ENCODE measurements at places on chromosomes 4 and X.
A peak's percentile ranks its signal among the peaks of the same experiment; 100 is the strongest.

GRCh38 chrX:133702230-133702629 is 283.2 kb downstream of the GPC3 start:
- no peak for DNase-seq

DNA sequence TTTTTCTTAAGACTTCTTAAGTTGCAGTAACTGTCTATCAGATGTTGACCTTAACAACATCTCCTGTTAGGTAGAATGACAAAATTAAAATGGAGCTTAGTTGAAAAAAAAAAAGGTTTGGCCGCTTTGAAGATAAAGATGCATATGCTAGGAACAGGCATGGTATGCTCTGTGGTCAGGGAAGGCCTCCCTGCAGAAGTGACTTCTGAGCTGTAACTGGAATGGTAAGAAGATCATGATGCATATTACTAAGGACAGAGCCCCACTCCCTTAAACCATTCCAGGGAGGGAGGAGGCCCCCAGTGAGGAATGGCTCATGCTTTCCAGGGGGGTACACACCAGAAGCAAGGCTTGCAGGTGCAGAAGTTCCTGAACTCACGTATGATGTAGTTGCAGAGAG is 43.7 kb downstream of the PDLIM5 start:
- no peak for DNase-seq

DNA sequence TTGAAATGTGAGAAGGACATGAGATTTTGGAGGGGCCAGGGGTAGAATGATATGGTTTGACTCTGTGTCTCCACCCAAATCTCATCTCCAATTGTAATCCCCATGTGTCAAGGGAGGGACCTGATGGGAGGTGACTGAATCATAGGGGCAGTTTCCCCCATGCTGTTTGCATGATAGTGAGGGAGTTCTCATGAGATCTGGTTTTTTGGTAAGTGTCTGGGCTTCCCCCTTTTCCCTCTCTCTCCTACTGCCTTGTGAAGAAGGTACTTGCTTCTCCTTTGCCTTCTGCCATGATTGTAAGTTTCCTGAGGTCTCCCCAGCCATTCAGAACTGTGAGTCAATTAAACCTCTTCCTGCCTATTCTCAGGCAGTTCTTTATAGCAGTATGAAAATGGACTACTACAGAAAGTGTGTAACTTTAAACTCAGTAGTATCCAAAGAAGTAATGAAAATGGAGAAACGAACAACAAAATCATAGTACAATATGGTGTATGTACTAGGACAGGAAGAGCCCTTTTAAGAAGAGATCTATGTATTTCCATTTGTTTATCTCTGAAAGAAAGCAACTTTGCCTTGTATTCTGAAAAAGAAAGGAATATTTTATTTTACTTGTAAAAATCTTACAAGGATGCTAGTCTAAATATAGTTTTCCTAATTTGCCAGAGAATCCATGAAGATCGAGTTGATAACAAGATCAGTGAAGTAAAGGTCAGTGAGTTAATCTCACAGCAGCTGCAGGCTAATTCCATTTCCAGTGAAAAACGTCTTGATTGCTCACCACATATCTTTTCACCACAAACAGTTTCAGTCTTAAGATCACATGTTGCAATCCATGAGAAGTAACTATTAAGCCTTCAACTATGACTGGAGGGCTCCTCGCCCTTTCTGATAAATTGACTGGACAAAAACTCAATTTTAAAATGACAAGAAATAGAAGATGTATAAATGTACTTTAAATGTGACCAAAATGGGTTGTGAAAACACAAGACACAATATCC is 20.5 kb downstream of the PKD2 start:
- no peak for DNase-seq

- DNase-seq: no peak
Measured at GRCh38 chr4:79362626-79363025, 36.8 kb upstream of the NAA11 start.

GRCh38 chr4:145251391-145251790 is 71.0 kb upstream of the OTUD4 start:
- DNase-seq: no peak

- no peak for DNase-seq
Measured at GRCh38 chr4:37973441-37973840, 13.2 kb downstream of the PTTG2 start.

DNA sequence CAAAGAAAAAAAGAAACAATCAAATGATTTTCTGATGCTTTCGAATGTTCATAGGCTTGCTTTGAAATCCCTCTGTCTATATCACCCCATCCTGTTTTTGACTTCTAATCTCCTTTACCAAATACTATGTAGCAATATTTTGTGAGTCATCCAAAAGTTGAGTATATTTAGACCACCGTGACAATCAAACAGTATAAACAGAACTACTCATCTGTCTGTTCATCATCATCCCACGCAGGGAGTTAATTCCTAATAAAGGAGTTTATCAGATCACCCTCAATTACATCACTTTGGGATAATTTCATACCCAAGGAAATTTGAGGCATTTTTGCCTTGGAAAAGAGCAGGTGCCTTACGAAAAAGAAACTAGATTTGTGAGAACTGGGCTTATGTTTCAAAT is 212.9 kb downstream of the CBR4 start:
- no peak for DNase-seq

- DNase-seq: peak; percentile 5
Measured at GRCh38 chr4:52751487-52751911, 274 bp upstream of the ERVMER34-1 start.

GRCh38 chrX:56766554-56767347 is 37.7 kb downstream of the NBDY start:
- DNase-seq: no peak

DNA sequence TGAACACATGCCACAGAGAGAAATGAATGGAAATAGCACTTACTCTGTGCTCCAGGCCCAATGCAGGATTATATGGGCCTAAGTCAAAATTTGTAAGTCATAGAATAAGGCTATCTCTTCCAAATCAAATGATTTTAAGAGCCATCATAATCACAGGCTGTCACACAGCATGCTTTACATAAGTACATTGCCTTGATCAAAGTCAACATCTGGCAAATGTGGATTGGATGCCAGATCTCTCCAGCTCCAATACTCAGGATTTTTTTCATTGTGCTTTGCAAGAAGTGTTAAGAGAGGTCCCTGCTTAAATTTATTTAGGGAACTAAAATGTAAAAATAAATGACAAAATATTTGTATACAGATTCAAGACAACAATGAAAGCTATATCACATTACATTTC is 299.9 kb downstream of the PRDM5 start:
- DNase-seq: no peak

GRCh38 chr4:155690044-155690837 is 23.6 kb downstream of the GUCY1A1 start:
- DNase-seq: no peak

DNA sequence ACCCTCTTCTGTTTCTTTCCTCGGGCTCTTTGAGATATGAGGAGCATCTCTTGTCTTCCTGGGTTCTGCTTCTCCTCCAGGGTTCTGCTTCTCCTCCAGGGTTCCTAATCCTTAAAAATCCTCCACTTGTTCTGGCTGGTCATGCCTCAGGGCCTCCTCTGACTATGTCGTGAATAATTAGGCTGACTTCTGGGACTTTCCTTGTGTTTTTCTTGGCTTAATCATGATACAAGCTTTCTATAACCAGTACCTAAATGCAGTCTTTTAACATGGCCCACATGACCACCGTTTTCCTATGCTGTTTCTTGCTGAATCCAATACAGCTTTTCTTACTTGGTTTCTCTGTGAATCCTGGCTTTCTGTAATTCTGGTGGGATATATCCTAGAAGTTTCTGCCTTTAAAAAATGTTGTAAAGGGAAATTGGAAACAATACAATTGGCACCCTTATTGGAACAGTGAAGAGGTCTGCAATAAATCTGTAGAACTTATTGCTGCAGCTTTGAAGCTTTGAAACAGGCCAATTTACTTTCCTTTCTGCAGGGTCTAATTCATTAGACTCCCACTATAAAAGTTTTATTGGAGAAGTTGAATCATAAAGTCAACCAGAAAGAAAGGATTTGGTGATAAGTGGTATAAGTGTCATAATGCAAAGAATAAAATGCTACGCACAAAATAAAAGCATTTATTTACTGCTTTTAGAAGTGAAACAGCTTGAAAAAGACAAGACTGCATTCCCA is 213.1 kb downstream of the UGT8 start:
- DNase-seq: no peak

DNA sequence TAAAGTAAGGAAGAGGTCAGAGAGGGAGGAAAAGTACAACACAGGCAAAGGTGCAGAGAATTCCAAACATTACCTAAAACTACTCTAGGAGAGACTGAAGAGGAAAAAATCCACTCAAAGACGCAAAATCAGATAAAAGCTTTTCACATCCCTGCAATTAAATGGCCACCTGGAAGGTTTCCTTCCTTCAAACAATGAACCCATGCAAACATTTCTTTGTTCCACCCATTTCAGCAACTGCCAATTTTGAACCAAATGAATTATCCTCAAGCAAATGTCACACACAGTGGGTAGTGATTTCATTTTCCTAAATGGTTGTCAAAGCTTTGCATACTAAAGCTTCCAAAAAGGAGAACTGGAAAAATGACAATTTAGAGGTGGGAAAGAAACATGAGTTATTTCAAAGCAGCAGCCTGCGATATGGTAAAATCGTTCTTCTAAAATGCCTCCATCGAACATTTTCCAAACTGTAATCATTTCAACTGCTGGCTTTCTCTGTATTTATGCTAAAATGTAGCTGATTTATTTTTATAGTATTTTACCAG is 45.0 kb downstream of the APBB2 start:
- no peak for DNase-seq

DNA sequence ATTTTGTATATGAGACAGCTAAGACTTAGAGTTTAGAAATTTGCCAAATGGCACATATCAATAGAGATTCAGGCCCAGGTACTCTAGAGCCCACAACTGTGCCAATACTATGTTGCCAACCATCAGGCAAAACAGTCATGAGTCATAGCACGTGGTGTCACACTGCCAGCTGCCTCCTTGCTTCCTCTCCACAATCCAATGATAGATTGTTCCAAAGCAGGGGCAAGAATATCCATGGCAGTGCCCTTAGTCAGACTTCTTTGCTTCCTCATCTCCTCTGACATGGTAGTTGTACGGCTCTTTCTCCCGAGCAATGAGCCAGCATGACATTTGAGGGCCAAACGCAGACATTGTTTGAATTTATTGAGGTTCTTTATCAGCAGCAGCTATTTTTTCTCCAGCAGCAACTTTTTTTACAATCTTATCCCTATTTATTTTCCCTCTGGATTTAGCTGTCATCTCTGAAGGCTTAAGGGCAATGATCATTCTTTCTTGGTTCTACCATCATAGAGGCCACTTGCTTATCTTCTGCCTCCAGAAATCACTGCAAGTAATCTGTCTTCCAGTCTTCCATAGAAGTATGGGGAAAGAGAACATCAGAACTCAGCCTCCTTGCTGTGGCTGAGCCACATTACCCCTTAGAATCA is 169.7 kb downstream of the COL4A6 start:
- DNase-seq: no peak

DNA sequence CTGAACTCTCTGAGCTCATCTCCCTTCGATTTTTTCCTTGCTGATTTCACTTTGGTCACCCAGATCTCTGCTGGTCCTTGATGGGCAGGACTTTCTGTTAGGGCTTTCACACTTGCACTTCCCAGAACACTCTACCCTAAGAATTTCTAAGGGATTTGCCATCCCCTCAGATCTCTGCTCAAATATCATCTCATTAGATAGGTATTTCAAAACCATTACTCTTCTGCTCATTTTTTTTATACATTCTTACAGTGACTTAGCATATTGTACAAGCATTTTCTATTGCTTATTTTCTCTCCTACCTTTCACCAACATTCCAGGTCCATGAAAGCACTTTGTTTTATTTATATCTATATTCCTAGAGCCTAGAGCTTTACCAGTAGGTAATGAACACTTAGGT is 913.3 kb downstream of the PDHA2 start:
- no peak for DNase-seq

DNA sequence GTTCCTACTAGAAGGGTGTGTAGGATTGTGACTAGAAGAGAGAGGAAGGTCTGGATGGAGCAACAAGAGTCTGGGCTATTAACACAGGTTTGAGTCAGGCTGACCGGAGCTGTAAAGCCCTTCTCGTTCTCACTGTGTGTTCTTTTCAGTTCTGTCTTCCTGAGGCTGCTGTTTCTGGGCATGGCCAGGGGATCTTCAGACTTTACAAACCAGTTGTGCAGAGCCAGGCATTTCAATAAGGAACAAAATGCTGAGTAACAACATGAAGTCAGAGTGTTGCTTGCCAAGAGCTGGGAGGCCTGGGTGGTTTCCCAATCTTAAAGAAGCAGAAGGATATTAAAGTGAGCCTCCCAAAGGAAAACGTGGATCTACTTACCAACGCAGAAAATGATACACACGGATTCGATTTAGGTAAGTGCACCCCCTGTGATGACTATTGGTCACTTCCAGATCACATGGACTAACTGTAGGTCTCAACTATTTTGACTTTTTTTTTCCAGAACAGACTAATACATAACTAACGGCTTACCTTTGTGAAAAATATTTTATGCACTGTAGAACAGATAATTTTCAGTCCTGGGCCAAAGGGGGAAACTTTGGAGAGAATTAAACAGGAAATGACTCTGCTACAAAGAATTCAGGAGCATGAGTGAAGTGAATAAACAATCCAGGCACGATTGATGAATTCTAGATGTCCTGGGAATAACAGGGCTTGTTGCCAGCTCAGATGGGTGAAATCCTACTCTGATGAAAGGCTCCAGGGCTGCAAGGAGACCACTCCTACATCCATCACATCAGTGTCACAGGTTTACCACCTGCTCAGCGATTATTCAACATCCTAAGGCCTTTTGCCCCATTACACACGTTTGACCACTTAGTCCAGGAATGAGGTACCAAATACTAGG is 94.5 kb downstream of the ANXA3 start:
- no peak for DNase-seq

DNA sequence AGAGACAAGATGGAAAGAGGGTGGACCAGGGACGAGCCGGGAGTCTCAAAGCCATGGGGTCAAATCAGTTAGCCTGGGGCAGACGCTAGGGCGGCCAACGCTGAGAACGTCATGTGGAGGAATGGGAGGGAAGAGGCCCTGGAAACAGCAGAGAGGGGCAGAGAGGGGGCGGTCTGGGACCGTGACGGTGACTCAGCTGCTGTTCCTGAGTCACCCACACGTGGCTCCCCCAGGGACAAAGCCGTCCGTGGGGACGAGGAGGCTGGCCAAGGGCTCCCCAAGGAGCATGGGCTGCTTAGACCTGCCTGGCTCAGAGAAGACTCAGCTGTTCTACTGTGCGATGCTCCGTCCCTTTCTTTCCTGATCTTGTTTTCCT is 108.4 kb upstream of the LRPAP1 start:
- DNase-seq: no peak

DNA sequence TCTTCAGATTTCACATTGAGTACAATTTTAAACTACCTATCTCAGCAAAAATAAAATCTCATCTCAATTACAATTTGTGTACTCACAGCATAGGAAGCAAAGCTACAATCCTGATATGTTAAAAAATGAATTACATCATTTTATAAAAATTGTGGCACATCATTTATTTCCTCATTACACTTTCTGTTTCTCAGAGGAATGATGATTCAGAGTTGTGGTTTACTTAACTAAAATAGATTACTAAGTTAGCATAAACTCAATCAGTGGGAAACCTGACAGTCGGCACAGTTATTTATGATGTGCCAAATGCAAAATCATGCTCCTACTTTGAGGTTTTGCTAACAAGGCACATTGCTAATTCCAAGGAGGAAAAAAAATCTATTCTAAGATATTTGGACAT is 325.0 kb downstream of the FBXO8 start:
- DNase-seq: no peak

All from neuronal stem cell (in vitro differentiated cells).